ENCODE measurements at places on chromosomes 11 and 22.

DNA sequence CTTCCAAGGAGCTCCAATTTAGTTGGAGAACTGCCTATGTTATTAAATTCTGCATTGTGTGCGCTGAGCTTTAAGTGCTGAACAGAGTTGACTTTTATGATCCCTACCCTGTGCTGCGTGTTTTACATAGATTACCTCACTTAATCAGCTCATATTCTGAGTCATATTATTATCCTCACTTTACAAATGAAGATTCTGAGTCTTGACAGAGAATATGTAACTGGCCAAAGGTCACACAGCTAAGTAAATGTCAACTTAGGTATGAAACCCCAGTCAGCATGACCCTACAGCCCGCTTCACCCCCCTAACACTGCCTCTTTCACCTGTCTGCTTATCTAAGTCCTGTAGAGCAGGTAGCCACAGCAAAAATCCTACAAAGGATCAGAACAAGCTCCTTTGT lies 19.8 kb upstream of the TMPRSS5 start:
- DNase-seq, result no peak

DNA sequence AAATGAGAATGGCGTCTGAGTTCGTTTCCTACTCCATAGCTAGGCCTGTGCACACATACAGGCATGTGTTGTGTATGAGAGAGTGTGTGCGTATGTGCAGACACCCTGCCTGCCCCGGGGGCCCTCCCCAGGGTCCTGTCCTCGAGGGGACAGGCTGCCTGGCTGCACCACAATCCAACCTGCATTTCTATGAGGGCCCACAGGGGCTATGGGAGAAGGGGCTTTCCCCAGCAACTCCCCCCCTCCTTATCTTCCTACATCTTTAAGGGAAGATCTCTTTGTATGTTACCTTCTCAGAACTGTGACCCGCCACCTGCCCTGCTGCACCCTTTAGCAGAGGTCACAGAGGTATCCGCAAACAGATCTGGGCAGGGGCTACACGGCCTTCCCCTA lies 14.9 kb downstream of the ADORA2A start:
- DNase-seq, result no peak

GRCh38 chr11:74532501-74533246 lies 39.1 kb upstream of the LIPT2 start:
- peak; percentile 46 for DNase-seq

DNA sequence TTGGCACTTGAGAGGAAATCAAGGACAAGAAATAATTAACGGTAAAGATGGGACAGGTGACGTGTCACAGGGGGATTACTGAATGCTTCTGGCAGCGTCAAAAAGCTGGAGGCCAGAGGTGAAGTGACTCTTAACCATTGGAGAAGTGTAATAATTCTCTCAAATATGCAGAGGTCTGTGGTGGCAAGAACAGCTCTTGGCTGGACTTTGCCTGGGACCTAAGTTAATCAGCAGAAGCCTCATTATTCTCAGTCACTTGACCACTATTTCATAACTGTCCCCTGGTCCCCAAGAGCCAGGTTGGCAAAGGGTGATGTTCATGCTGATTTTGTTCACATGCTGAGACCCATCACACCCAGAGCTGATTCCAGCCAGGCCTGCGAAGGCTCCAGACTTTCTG lies 72.9 kb downstream of the TIMP3 start:
- DNase-seq, result no peak

GRCh38 chr11:47641600-47642098 lies 710 bp downstream of the MTCH2 start:
- DNase-seq, result no peak

GRCh38 chr22:26525946-26526564 lies 13.8 kb upstream of the TFIP11 start:
- DNase-seq, result no peak

DNA sequence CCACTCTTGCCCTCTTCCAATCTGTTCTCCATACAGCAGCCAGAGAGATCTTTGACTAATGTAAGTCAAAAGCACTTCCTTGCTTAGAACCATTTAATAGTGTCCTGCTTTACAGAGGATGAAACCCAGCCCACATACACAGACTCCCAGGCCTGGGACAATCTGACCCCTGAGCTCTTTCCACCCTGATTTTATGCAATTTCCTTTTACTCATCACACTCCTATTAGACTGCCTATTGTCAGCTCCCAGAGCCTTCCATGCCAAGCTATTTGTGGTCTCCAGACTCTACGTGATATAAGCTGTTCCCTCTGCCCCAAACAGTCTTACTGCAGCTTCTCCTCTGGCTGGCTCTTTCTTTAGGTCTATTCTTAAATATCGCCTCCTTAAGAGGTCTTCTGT lies 28.1 kb downstream of the ME3 start:
- DNase-seq, result no peak

GRCh38 chr11:65552388-65552951 lies 5.7 kb downstream of the LTBP3 start:
- no peak for DNase-seq

GRCh38 chr22:40645579-40646197 lies 9.2 kb upstream of the MRTFA start:
- DNase-seq, result no peak

DNA sequence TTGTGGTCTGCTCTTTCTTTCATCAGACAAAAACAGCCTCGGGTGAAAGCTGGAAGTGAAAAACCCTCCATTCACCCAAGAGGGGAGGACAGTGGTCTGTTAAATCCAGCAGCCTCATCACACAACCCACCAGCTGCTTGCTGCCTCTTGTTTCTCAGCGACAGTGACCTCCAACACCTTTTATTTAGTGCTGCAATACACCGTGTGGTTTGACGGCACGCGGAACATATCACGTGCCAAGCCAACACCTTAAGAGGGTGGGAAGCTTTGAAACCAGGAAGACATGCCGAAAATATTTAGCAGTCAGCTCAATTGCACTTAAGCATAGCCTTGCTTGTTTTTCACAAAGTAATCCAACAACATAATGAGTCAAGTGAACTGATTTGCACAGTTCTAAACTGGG lies 39.8 kb upstream of the POGLUT3 start:
- no peak for DNase-seq

Measured in NCI-H510A (cell line).